Epithelial cell of prostate (primary cell): ENCODE measurements at places on chromosomes 1 and 21.

- DNase-seq = no peak
These were observed 22.3 kb upstream of the RGS2 start for GRCh38 chr1:192786576-192786975.

- no peak for DNase-seq
These were observed 554.8 kb upstream of the B3GALT2 start for GRCh38 chr1:193741228-193741627.

DNA sequence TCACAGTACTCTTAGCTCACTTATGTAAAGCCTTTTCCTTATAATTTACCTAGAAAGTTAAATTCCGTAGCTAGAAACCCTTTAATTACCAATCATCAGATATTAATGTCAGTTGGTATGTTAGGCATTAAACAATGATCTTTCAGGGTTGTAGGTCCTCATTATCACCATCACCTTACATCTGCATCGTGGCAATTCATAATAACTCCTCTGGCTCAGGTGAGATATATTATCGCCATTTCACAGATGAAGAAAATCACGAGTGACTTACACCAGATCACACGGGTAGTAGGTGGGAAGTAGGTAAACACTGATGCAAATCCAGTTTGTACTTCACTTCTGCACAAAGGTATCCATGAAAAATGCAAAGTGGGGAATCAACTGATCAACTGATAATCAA lies 639 bp downstream of the NUP133 start:
- no peak for DNase-seq

GRCh38 chr1:55138823-55139222 lies 76.3 kb downstream of the USP24 start:
- DNase-seq = no peak

GRCh38 chr1:15262706-15263105 lies 15.7 kb downstream of the FHAD1 start:
- DNase-seq = no peak

DNA sequence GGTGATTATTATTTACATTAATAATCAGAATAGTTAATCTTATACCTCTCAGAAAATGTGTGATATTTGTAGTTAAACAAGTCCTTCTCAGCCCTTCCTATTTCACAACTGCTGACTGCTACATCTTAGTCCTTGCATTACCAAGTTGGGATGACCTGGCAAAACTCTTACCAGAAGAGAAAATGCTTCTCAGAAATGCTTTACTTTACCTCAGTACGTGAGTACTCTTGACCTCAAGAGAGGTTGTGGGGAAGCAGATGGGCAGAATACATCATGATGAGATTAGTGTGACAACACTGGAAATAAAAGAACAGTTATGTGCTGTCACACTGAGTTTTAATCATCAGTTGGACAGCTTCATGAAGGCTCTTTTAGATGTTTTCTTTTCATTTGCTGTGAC lies 16.2 kb downstream of the CFAP126 start:
- DNase-seq = no peak

DNA sequence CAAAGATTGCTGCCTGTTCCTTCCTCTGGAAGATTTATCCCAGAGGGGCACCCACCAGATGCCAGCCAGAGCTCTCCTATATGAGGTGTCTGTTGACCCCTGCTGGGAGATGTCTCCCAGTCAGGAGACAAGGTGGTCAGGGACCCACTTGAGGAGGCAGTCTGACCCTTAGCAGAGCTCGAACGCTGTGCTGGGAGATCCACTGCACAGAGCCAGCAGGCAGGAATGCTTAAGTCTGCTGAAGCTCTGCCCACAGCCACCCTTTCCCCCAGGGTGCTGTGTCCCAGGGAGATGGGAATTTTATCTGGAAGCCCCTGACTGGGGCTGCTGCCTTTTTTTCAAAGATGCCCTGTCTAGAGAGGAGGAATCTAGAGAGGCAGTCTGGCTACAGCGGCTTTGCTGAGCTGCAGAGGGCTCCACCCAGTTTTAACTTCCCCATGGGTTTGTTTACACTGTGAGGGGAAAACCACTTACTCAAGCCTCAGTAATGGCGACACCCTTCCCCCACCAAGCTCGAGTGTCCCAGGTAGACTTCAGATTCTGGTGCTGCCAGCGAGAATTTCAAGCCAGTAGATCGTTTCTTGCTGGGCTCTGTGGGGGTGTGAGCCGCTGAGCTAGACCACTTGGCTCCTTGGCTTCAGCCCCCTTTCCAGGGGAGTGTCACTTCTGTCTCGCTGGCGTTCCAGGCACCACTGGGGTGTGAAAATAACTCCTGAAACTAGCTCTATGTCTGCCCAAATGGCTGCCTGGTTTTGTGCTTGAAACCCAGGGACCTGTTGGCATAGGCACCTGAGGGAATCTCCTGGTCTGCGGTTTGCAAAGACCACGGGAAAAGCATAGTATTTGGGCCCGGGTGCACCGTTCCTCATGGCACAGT lies 51.1 kb upstream of the PDC start:
- DNase-seq = peak; percentile 48

DNA sequence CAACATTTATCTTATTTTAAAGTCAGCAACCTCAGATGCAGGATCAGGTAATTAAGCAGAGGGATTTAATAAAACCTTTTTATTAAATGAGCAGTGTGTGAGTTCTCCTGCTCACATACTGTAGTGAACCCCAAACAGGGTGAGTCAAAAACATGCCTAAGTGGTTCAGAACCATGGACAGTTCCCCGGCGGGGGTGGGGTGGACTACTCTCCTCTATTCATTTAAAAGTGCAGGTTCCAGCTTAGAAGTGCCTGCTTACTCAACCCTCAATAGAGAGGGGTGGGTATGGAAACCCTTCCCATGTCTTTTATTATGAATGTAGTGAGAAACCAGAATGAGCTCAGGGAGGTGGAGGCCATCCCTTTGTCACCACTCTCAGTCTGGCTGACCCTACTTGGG lies 397.9 kb downstream of the HHAT start:
- DNase-seq = no peak

- DNase-seq = no peak
These were observed 1.1 kb downstream of the ZBTB18 start for GRCh38 chr1:244052016-244052727.

GRCh38 chr1:78830321-78830720 lies 176.2 kb downstream of the ADGRL4 start:
- DNase-seq = no peak

GRCh38 chr1:11703357-11704193 lies 12.1 kb downstream of the DRAXIN start:
- no peak for DNase-seq

DNA sequence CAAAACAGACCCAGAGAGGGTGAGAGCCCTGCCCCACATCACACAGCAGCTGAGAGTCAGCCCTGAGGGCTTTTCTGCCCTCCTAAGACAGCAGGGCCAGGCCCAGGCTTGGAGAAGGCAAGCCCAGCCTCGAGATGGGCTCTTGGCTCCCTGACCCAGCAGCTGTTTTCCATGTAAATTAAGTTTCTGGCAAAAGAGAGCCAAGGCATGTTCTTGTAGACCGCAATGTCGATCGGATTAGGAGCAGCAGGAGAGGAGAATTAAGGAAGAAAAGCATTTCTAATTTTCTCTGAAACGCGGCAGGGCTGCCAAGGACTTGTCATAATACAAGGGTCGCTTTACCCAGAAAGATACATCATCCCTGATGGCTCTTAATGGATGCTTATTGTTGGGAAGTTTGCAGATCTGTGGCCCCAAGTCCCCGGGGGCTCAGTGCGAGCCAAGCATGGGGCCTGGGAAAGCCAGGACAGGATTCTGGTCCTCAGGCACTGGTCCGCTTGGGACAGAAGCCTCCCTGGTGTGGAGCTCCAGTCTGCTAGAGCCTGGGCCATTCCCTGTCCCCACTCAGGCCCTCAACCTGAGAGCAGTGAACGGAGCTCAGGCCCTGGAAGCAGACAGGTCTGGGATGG lies 62.8 kb downstream of the DMRTB1 start:
- DNase-seq = no peak

GRCh38 chr1:165490175-165490574 lies 45.2 kb upstream of the RXRG start:
- DNase-seq = no peak

DNA sequence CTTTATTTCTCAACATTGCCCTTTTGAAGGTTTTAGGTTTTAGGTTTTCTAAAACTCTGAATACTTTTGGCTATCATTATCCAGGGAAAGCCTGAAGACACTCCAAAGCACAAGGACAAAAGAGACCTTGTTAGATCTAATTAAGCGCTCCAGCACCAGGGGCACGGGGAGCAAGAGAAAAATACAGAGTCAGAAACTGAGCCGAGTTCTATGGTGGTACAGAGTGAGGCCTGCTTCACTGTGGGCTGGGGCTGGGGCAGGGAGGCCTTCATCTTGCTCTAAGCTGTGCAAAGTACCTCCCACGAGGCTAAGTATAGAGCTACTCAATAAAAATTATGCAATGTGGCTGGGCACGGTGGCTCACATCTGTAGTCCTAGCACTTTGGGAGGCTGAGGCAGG lies 19.7 kb upstream of the RAB4A start:
- no peak for DNase-seq

DNA sequence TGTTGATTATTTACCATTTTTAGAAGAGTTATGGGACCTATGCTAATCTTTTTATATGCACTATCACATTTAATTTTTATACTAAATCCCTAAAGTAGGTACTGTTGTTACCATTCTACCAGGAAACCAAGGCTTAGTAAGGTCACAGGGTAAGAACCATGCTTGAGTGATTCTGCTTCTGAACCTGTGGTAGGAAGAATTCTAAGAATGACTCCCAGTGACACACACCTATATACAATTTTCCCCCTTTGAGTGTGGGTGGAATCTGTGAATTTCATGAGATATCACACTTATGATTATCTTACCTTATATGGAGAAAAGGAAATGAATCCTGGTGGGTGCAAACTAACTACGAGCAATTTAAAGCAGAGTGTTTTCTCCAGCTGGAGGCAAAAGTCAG lies 391.0 kb downstream of the USH2A start:
- DNase-seq = no peak

GRCh38 chr21:39660191-39660980 lies 47.6 kb downstream of the B3GALT5 start:
- peak; percentile 43 for DNase-seq

DNA sequence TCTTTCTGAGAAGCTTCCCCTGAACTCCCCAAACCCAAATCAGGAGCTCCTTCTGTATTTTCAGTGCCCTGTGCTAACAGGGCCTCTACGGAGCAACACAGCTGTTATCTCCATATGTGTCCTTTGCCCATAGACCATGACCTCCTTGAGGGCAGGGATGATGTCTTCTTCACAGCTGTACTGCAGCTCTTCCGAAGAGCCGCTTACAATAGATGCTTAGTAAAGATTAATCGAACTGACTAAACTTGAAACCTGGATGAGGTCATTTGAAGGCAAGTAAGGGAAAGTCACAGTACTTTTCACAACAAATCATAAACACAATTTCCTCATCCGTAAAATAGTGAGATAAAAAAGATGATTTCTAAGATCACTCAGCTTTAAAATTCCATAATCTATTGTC lies 4.4 kb upstream of the KCNN3 start:
- DNase-seq = no peak

- DNase-seq = no peak
These were observed 299.7 kb downstream of the GRIK1 start for GRCh38 chr21:29640080-29640508.

DNA sequence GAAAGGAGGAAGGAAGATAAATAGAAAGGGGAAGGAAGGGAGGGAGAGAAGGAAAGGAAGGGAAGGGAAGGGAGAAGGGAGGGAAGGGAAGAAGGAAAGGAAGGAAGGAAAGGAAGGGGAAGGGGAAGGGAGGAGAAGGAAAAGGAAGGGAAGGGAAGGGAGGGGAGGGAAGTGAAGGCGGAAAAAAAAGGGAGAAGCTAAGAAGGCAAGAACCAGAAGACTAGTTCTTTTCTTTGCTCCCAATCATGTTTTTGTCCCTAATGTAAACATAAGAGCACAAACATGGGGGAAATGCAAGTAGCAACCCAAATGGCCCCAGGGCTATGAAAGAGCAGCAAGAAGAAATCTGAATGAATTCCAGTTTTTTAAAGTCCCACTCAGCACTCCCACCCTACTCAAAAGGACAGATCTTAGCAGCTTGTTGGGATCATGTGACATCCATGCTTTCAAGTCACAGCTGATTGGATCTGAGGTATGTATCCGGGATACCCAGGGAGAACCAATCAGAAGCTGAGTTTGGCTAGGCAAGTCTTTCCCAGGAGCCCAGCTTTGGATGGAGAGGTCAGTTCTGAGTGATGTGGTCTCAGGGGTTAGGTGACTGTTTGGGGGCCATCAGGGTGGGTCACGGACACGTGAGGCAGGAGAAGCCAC lies 24.2 kb upstream of the FHAD1 start:
- no peak for DNase-seq

DNA sequence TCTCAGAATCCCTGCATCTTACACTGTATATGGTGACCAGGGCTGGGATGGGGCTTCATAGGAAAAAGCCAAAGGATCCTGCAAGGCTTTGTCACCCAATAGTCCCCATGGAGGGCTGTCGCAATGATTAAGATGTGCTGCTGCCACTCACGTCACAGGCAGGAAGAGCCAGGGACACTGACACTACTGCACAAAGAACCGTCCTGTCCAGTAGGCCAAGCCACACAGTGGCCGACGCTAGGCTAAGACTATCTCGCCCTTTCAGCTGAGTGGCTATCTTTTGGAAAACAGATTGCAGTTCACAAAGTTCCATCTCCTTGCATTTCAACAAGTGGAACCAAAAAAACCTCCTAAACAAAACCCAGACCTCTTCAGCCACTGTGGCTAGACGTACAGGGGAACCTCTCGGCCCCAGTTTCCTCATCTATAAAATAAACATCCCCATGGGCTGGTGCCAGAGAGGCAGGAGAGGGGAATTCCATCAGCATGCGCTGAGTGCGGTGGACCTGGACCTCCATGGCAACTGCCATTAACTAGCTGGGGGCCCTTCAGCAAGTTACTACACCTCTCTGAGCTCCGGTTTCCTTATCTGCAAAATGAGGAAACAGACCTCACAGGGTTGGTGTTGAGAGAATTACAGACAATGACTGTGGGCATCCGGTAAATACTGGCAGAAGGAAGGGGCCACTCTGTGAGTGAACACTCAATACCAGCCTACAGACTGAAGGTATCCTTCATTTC lies 8.7 kb downstream of the CAPZB start:
- no peak for DNase-seq

DNA sequence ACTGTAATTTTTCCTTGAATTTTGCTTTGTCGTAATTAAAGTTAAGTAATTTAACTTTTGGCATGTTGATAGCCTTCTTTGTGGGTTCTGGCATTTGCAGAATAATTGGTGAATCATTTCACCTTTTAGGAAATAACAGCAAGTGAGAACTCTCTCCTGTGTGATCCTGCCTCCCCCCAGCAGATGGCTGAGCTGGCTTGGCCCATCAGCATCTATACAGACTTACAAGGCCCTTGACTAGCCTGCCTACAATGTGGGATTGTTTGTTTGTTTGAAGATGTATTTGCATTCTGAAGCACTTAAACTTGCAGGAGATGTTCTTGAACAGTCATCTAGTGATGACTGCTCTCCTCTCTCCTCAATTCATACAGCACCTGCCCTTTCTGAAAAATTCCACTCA lies 55.9 kb downstream of the MACO1 start:
- DNase-seq = no peak

DNA sequence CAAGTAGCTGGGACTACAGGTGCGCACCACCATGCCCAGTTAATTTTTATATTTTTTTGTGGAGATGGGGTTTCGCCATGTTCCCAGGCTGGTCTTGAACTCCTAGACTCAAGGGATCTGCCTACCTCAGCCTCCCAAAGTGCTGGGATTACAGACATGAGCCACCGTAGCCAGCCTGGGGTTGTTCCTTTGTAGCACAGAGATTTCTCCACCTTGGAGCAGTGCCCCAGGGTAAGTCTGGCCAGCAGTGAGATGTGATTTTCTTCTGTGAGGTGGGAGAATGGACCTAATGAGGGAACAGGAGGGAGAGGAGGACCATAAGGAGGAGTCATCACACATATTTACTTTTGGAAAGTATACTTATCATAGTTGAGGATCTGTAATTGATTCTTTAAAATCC lies 61.1 kb upstream of the GADD45A start:
- DNase-seq = no peak
